Stimulated activated CD8-positive, alpha-beta memory T cell treated with anti-CD3 and anti-CD28 coated beads, Interleukin-12 subunit alpha, Interleukin-12 subunit beta, amount 100 ng/mL, for 4 hours (primary cell): ENCODE measurements at places on chromosomes 5 and 9.

GRCh38 chr5:172699999-172700364 lies 58.9 kb downstream of the NEURL1B start:
- no peak for DNase-seq

DNA sequence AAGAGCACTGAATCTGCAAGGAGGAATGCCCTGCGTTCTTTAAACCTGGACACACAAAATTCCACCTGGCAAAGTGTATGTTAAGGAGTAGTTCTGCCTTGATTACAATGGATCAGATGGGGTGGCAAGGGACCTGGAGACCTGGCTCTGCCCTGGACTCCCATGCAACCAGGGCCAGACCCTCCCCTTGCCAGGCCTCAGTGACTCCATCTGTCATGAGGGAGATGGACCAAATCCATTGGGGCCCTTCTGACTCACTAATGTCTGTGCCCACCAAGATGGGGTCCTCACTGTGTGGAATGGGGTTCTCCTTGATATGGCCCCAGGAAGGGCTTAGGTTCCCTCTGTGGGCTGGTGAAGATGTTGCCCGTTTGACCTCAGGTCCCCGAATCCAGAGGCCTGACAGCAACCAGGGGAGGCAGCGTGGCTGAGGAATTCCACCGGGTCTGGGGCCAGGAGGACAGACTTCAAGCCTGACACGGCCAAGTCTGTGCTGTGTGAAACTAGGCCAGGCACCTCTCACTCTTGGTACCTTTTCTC lies 100.3 kb downstream of the PAX5 start:
- DNase-seq, result no peak

GRCh38 chr5:671459-672328 lies 21.5 kb downstream of the TPPP start:
- peak; percentile 41 for DNase-seq

- peak; percentile 4 for DNase-seq
Observed at GRCh38 chr5:59188419-59189225, 605.7 kb downstream of the RAB3C start.

- DNase-seq, result no peak
Observed at GRCh38 chr5:65823204-65823603, 101.2 kb downstream of the NLN start.

GRCh38 chr5:126499853-126500342 lies 76.7 kb downstream of the GRAMD2B start:
- DNase-seq, result no peak

DNA sequence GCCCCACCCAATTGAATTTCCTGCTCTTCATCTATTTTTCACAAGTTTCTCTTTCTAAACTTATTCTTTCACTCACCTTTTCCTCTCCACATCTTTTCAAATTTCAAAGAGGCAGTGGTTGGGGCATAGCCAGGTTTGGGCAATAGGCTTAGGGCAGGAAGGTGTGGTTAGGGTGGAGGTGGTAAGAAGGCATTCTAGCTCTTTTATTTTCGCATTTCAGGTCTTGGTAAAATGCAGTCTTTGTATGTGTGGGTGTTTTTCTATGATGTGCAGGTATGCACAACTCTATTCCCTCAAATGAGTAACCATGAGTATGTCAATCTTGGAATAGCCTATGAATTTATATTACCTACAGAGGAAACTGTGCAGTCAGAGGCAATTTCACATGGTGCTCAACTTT lies 129.8 kb upstream of the IFNE start:
- DNase-seq, result peak; percentile 7
